Stimulated activated CD4-positive, alpha-beta T cell treated with anti-CD3 and anti-CD28 coated beads, Interleukin-4, amount 100 ng/mL, for 48 hours (primary cell): ENCODE measurements at places on chromosomes 13 and 19.
A peak's percentile ranks its signal among the peaks of the same experiment; 100 is the strongest.

GRCh38 chr19:51462276-51462675, 4.0 kb upstream of the SIGLEC8 start:
- no peak for DNase-seq

GRCh38 chr13:99301913-99302636, 5.1 kb downstream of the GPR183 start:
- no peak for DNase-seq

DNA sequence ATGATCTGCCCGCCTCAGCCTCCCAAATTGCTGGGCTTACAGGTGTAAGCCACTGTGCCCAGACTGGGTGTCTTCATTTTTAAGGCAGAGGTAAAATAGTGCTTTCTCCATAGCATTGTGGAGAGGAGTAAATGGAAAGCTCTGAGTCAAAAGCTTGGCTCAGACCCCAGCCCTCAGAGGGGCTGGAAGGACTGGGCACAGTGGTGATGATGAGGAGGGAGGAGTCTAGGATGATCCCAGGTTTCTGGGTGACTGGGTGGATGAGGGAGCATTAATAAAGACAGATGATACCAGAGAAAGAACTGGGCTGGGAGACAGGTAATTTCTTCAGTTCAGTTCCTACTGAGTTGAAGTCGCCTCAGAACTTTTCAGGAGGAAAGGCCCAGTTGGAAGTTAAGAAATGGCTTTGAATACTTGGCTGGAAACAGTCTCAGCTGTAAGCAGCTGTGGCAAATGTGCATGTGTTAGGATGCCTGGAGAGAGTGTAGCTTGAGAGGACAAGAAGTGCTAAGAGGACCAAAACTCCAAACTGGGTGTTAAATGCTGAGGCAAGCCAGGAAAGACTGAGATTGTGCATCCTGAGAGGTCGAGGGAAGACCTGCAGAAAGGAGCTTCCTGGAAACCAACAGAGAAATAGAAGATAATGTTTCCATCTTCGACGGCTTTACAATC, 37.1 kb upstream of the MEDAG start:
- no peak for DNase-seq

DNA sequence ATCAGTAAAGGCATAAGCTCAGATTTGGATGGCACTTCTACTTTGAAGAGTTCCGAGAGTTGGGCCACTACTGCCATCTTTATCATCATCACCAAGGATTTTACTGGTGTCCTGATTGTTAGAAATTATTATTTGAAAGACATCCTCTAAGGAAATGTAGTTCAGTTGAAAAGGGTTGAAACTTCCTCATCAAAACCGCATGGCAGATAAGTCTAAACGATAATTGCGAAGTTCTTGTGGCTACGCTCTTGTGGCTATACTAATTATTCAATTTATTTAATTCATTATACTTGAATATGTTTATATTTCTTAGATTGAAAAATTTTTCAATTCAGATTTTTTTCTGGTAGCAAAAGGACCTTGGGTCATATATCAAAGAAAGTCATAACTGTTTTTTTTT, 22.4 kb downstream of the TNFRSF19 start:
- DNase-seq, result no peak

DNA sequence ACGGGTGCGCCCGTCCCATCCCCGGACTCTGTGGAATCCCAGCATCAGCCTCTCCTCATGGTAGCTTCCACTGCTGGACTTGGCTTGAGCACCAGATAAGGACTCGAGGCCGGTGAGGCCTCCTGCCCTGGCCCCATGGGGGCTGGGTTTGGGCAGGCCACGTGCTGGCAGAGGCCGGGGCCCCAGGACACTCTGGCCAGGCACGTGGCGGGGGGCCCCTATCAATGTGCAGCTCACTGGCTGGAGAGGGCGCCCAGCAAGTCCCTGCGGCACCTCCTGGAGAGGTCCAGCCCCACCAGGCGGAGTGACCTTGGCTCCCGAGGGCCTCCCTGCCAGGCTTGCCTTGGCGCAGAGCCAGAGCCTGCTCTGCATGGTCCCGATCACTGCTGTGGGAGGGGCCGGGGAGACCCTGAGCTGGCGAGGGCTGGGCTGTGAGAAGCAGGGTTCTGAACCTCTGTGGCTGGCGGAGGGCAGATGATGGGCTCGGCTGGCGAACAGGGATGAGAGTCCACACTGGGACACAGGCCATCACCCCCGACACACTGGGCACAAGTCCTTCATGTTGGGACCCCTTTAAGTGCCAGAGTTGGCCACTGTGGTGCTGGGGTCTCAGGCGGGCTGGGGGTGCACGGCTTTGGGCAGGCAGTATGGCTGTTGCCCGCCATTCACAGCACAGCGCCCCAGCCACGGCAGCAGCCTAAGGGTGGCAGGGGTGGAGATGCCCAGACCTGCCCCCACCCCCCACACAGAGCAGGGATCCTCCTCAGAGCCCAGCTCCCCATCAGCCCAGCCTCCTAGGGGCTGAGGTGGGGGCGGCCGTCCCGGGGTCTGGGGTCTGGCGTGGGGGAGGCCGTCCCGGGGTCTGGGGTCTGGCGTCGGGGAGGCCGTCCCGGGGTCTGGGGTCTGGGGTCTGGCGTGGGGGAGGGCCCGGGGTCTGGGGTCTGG, 19.1 kb downstream of the CEBPG start:
- no peak for DNase-seq

DNA sequence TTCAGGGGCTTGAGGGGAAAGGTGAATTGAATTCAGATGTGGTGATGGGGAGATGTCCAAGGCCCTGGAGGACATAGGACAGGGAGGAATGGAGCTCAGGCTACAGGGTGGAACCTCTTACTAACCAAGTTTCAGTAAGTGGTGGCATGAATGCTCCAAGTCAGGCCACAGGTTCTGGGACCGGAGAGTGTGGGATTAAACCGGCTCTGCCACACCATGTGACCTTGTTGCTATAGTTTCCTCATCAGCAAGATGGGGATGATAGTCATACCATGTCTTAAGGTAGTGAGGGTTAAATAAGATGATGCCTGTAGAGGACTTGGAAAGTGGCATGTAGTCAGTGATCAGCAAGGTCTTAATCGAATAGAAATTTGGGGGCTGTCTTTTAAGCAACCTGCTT, 16.3 kb downstream of the GPR183 start:
- DNase-seq, result no peak

DNA sequence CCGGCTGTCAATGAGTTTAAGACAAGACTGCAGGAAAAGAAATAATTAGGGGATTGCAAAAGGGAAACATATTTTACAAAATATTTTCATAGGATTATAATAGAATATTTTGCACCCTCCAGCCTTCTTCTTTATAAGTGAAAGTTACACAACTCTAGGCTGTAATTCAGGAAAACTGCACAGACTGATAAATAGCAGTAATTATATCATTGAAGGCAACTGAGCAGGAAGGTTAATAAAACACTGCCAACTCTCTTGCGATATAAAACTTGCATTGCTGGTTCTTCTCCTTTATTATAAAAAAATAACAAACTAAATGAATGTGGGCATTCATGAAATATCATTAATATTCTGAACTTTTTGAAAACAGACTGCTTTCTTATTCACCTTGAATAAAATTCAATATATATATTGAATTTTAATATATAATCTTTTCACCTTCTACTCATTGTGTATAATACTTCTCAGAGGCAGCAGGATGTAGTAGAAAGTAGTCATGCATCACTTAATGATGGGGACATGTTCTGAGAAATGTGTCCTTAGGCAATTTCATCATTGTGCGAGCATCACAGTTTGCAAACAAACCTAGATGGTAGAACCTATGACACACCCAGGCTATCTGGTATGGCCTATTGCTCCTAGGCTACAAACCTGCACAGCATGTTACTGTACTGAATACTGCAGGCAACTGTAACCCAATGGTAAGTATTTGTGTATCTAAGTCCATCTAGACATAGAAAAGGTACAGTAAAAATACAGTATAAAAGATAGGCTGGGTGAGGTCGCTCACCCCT, 24.9 kb upstream of the STARD13 start:
- DNase-seq, result no peak

DNA sequence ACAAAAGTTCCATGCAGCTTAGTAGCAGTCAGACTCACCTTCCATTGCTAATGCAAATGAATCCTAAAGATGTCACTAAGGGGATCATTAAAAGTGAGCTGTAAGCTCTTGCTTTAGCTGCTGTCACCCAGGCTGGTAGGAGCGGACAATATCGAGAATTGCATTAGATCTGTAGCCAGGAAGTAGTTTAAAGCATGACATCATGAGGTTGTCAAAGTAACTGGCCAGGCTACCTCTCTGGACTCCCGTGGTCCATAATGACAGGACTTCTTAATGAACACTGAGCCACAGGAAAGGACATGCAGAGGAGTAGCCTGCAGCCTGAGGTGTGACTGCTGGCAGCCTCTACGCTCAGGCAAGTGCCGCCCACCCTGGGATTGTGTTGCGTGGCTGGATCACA, 522.3 kb upstream of the NBEA start:
- no peak for DNase-seq

GRCh38 chr13:42063105-42063504, 14.7 kb downstream of the DGKH start:
- DNase-seq, result no peak

- DNase-seq, result no peak
These were observed 57.1 kb downstream of the SIPA1L3 start for GRCh38 chr19:37964109-37964508.

- no peak for DNase-seq
These were observed 16.8 kb downstream of the ZNF431 start for GRCh38 chr19:21158523-21159135.

DNA sequence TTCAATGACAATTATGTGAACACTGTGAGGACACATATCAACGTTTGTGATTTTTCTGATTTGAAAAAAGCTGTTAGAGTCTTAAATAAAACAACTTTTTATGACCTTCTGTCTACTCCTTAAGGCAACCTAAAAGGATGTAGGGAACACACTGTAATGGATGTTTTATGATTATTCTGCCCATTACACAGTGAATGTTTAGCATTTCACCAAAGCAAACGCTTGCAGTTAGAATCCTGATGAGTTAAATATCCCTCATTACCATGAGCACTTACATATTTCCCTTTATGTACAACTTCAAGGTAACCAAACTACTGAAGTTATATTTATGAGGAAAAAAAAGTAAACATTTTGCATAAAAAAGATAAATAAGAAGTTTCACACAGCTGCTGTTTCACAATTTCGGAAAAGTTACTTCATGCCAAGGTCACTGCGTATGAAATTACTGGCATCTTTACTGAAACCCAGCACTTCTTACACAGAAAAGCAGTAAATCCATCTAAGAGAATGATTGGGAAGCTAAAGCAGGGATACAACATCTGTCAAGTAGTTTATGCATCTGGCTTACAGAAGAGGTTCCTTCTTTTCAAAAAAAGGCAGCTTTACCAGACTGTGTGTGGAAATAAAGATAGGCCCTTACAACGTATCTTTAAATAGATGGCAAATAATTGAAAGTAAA, 733.7 kb upstream of the ATXN8OS start:
- no peak for DNase-seq

DNA sequence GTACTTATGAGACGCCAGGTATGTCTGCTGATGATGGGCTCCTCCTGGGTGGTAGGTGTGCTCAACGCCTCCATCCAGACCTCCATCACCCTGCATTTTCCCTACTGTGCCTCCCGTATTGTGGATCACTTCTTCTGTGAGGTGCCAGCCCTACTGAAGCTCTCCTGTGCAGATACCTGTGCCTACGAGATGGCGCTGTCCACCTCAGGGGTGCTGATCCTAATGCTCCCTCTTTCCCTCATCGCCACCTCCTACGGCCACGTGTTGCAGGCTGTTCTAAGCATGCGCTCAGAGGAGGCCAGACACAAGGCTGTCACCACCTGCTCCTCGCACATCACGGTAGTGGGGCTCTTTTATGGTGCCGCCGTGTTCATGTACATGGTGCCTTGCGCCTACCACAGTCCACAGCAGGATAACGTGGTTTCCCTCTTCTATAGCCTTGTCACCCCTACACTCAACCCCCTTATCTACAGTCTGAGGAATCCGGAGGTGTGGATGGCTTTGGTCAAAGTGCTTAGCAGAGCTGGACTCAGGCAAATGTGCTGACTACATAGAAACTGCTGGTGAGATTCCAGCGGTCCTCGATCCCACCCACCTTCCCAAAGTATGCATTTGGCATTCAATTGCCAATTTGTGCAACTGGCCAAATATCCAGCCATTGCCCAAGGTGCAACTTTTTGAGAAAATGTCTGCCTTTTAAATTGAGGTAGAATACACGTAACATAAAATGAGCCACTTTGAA, 10.2 kb downstream of the OR2Z1 start:
- DNase-seq, result peak; percentile 4

DNA sequence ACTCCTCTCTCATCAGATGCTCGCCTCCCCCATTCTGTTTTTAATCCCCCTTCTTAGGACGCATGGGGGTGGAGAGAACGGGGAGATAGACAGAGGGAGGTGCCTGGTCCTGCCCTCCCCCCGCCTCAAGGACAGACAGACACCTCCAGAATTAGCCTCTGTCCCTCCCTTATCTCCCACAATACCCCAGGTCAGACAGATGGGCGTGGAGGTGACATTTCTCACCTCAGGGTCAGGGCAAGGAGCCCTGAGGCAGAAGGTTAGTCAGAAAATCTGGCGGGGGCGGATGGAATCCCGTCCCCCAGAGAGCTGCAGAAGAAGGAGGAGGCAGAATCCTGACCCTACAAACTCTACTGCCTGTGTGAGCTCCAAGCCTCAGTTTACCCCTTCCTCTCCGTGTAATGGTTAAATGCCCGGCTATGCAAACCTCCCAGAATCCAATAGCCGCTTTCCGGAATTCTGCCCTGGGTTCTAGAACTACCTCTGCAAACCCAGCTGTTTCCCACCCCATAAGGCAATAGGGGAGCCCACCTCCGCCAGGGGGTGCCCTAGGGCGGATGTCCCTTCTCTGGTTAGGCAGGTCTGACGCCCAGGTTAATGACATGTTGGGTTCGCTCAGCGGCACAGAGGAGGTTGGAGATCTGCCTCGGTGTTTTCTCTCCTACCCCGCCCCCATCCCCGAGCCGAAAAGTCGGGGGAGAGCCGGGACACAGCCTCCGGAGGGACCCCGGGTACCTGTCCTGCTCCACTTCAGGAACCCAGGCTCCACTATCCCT, 900 bp downstream of the PPP1R13L start:
- DNase-seq, result peak; percentile 59

DNA sequence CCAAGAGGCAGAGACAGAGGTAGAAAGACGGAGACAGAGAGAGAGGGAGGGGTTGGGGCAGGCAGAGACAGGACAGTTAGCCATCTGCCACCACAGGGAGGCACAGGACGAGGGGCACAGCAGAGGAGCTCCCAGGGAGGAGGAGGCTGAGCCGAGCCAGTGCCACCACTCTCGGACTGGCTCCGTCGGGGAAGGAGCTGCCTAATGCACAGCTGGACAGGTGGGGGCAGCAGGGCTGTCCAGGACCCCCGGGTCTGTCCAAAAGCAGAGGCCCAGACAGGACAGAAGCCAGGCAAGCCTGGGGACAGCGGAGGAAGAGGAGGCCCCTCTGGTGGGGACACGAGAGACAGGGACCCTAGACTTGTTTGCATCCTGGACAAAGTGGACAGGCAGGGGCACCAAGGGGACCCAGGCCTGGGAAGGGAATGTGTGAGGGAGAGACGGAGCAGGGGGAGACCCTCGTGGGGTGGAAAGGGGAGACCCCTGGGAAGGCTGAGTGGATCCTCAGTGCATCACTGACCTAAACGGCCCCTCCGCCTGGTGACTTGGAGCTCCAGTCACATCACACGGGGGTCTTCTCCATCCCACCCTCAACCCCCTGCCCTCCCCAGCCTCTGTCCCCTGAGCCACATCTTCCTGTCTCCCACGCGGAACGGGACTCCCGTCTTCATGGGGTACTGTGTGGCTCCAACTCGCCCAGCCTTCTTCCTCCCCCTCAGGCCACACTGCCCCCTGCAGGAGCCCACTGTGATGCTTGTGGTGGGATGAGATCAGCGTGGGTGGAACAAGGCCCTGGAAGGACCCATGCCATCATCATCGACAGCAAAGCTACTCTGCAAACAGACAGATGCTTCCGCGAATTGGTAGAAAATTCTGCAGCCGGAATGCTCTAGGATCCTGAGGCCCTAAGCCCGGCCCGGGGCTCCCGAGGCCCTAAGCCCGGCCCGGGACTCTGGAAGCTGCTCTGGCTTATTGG, 915 bp downstream of the F10 start:
- DNase-seq, result no peak
